ENCODE measurements at places on chromosomes 7 and 10.

GRCh38 chr7:108045154-108045553 lies 42.2 kb upstream of the LAMB1 start:
- ATAC-seq, result peak; percentile 86

DNA sequence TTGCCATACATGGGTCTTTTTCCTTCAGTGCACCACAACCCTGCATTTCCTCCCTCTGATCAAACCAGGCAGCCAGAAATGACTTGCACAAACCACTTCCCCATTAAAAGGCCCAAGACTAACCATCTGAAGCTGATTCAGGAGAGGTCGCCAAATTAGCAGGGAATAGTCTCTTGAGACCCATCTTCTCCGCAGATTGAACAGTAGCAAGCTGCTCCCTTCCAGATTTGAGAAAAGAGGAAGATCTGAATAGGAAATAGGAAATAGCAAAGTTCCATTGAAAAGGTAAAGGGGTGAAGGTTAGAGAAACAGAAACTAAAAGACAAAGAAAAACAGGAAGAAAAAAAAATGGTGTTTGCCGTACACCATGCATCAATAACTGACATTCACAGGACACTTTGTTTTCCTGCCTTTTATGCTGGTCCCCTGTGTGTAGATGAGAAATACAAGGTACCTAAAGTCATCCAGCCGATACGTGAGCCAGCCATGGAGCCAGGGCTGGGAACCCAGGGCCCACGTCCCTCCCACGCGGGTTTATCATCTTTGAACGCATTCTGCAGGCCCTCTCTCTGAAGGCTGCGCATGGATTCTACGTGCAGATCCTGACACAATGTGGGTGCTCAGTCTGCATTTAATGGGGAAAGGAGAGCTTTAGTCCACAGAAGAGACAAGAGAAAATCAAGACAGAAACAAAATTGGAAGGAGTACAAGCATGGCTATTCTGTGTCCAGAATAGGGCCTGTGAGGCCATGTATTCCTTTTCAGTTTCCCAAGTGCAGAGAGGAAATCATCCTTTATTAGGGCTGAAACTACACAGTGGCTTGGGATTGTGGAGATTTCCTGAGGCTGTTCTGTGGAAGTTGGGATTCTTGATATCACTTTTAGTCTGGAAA lies 268.4 kb upstream of the NPVF start:
- no peak for ATAC-seq

GRCh38 chr7:50273301-50273700 lies 31.2 kb upstream of the IKZF1 start:
- ATAC-seq, result no peak

DNA sequence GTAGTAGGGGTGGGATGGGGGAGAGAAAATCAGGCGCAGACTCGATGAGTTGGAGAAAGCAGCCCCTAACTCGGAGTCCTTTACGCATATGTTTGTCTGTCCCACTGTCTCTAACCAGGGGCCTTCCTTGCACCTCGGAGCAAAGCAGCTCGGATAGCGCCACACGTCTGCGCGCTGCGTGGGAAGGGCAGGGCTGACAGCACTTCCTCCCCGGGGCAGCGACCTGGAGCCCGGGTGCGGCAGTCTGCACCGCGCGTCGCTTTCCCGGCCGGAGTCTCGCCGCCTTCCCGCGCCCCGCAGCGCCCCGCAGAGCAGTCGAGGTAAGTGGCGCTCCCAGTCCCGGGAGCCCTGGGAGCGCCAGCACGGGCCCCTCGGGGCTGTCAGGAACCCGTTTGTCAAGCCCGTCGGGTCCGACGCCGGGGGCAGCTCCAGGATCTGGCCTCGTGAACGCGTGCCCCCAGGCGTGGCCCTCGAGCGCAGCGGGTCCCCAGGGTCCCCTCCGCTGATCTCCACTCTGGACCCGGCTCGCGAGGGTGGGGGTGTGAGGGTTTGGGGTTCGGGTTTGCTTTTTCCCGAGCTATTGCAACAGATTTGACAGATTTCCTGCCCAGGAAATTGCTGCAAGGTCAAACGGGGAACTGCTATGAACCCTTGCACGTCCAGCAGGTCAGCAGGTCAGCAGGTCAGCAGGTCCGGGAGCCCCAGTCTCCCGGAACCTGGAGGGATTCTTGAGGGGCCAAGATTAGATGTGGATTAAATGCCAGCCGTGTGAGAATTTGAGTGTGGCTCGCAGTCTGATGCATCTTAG lies 597 bp downstream of the APBB1IP start:
- no peak for ATAC-seq

DNA sequence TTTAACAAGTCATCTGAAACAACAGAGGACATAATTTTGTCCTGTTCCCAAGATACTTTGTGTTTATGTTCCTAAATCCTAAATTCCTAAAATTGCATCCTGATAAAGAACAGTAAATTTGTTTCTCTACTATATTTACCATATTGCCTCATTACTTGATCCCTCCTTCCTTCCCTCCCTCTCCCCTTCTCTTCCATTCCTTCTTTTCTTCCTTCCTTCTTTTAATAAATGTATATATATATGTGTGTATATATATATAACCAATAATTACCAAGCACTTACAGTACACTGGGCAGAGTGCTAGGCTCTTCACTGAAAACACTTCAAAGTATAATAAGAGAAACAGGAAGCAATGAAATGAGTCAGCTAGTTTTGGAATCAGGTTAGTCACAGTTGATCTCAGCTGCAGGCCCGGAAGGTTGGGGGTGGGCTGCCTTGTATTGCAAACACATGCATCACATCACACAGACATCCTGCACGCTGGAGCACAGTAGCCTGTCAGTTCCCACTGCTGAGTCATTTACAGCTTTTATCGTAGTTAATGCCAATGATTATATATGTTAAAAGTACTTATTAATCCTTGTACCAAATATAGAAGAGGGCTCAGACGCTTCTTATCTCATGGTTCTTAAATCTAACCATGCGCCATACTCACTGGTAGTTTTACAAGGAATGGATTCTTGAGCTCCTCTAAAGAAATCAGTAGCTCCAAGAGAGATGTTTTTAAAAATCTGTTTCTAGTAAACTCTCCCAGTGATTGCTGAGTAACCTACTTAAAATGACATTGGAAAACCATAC lies 551.7 kb downstream of the GRM8 start:
- ATAC-seq, result peak; percentile 95

DNA sequence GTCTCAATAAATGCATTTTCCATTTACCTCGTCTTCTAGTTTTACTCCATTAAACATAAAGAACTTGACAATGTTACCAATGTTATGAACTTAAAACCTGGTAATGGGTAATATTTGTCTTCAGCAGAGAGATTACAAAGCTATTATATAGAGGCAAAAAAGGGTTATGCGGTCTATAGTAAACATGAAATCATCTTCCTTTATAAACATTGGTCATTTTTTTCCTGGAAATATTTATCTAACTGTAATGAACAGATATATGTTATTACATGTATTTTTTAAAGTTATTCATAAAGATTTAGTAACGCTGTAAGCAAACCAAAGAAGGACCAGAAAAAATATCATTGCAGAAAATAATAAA lies 1.3 kb downstream of the VWDE start:
- ATAC-seq, result no peak

DNA sequence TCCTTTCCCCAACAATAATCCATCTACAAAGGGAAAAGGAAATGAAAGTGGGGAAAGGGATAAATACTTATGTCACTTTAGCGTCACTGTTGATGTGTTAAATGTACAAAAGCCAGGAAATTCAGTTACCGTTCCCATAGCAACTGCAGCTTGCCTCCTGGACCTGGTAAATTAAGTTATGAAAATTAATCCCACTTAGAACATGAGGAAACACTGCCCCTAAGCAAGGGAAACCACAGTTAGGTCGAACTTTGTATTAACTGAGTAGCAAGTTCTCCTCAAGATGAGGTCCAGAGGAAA lies 338.2 kb upstream of the AOAH start:
- no peak for ATAC-seq

- ATAC-seq, result no peak
These were observed 6.4 kb downstream of the FEZF1 start for GRCh38 chr7:122298131-122298530.

DNA sequence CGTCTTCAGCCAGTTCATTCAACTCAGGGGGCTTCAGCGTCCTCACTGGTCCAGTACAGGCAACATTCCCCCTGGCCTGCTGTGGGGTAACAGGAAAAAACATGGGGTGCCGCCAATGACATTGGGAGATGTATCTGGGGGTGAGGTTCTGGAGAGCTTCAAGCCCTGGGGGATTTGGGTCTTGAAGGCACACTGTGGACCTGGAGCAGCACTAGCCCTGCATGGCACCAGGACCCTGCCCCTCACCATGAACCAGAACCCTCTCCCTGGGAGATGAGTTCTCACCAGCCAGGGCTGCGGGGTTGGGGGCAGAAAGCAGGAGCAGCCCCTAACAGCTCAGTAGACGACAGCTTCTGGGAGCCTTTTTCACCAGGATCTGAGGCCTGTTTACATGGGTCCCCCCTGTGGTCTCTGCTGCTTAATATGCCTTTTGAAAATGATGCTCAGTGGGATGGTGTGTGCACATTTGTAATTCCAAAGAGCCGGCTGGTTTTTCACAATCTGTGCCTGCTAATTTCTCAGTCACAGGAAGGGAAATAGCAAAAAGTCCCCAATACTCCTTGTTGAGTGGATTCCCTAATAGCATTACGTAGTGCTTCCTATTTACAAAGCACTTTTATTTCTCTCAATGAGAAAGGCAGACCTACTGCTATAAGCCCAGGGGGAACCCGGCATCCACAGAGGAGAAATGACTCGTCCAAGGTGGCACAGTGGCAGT lies 509.5 kb downstream of the RPS24 start:
- ATAC-seq, result no peak

DNA sequence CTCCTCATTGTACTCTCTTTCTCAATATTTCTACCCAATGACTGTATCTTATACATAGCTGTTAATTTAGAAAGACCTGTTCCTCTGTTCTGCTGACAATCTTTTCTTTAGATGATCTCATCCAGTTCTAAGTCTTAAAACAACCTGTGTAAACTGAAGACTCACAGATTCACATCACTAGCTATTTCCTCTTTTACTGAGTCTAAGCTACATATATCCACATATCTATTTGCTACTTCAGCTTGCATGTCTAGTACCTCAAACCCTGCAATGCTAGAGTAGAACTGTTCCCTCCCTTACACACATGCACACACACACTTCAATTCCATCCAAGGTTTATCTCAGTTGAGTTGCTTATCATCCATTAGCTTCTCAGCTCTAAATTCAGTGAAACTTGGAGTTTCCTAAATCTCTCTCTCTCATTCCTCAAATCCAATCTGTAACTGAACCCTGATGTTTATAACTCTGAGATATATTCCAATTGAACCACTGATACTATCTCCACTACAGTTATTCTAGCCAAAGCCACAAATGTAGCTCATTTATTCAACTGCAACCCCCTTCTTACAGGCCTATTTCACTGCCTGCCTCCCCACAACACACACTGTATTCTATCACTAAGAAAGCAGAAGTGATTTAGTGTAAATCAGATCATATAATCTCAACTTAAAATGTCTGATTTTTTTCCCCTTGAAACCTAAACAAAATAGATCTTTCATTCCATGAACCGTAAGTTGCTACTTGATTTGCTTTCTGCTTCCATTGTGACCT lies 1036.8 kb upstream of the POT1 start:
- ATAC-seq, result no peak

GRCh38 chr7:113775401-113775800 lies 143.4 kb downstream of the PPP1R3A start:
- no peak for ATAC-seq

DNA sequence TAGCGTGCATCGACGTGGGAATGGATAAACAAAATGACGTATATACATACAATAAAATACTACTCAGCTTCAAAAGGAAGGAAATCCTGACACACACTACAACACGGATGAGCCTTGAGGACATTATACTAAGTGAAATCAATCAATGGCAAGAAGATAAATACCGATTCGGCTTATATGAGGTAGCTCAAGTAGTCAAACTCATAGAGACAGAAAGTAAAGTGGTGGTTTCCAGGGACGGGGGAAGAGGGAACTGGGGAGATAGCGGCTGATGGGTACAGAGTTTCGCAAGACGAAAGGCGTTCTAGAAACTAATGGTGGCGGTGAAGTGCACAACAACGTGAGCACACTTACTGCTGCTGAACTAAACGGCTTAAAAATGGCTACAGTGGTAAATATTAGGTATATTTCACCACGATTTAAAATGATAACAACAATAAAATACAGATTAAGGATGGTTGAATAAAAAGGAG lies 516.7 kb downstream of the PARD3 start:
- no peak for ATAC-seq

GRCh38 chr10:101940916-101941315 lies 97.3 kb upstream of the KCNIP2 start:
- ATAC-seq, result no peak

GRCh38 chr7:256461-256940 lies 33.5 kb upstream of the FOXL3 start:
- ATAC-seq, result no peak

GRCh38 chr7:46853451-46853850 lies 728.5 kb downstream of the TNS3 start:
- no peak for ATAC-seq

DNA sequence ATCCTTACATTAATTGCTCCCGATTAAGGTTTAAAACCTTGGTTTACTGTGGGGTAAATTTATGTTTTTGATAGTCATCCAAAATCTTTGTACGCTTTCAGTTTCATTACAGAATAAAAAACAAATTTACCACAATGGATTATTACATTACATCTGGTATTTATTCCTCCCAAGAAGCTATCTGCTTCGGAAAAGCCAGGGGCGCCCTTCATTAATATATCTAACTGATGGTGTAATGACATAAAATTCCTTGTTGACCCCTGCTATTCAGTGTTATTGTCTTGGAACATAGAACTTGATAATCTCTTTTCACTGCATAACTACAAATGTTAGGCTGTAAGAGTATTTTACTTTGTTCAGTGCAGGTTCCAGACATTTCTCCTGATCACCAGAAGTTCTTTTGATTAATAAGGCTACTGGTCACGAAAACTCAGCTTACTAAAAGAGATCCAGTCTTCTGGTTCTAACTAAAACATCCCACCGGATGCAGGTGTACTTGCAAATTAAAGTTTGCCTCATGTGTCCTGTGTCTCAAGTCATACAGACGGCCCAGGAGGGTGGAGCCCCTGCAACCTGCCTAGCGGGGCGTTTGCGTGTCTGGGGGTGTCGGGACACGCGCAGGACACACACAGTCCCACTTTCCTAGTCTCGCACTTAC lies 581 bp upstream of the GLCCI1 start:
- no peak for ATAC-seq

GRCh38 chr10:79084972-79085597 lies 16.3 kb downstream of the ZMIZ1 start:
- ATAC-seq, result no peak

DNA sequence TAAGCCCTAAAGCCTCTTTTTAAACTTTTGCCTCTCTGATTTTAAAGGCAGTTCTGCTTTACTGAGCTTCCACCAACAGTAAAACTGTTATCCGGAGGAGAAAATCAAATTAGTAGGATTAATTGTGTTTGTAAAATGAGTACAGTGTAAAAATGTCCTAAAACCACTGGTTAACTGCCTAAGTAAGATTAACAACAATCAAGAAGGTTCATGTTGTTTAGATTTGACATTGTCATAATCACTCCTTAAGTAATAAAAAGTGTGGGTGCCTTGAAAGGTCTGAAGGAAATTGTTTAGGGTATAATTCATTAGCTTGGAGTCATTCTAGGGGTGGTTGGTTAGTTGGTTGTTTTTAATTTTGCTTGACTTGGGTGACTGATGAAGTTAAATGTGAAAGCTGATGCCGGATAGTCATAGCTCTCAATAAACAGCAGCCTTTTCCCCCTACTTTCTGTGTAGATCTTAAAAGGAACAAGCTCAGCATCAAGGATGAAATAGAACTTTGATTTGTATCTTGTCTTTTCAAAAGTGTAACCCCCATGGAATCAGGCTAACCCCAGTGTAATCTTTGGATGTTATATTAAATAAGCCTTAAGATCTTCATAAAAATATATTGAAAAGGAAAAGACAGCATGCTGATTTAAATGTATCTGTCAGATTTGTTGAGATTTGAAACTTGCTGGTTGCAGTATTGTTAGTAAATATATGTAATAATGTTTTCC lies 148.3 kb downstream of the ARID5B start:
- no peak for ATAC-seq

All from SK-N-SH treated with all-trans-retinoic acid at 6 μM for 48 hours (cell line).